ENCODE measurements at places on chromosomes 7 and 10.

DNA sequence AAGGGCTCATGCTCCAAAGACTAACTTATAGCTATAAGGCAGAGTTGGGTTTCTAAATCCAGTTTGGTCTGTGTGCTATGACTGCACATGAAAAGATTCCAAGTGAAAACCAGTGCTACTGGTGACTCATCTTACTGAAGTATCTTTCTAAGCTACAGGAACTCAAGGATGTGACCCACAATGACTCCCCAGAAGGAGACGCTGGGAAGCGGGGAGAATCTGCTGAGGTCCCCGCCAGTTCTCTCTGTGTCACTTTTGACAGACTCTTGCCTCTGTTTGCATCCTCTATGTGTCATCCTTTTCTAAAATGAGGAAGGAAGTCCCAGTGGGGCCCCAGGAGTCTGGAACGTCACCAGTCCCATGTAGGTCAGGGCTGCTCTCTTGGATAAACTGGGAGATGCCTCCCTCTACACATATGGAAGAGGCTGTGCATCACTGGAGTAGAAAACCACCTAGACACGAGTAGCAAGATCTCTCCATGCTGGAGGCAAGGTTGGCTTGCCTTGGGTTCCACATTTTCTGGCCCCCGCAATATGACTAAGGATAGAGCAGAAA, 28.8 kb upstream of the GPR26 start:
- no peak for DNase-seq

DNA sequence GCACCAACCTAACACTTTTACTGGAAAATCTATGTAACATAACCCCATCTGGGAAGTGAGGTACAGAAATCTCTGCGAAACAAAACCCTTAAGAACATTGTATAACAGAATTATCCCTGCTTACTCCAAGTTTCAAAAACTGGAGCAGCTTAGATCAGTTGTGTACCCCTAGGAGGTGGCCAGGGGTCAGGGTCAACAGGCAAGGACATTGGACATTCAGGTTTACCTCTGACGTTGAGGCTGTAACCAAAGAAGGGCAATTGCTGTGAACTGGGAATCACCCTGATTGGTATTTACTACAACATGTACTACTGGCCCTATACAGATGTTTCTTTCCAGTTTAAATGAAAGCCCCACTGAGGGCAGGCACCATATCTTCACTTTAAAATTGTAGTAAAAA, 13.1 kb downstream of the SFXN3 start:
- no peak for DNase-seq

- DNase-seq: no peak
Measured at GRCh38 chr10:1184541-1185430, 128.6 kb downstream of the WDR37 start.

GRCh38 chr7:93156884-93157283, 8.7 kb upstream of the SAMD9L start:
- DNase-seq: no peak

- DNase-seq: no peak
Measured at GRCh38 chr7:27515933-27516332, 146.8 kb downstream of the HIBADH start.

DNA sequence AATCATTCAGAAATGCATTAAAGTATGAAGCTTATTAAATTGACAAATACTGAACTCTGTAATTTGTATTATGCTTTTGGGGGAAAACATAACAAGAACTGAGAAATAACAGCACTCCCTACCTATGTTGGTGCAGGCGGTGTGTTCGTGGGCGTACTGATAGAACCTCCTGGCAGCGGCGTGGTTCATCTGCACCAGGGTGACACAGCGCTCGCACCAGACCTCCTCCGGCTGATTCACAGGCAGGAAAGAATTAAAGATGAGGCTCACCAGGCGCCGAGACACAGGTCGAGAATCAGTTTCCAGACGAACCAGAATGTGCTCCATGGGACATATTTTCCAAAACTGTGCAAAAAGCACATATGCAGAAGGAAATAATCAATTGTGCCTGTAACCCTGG, 40.2 kb downstream of the NCAPG2 start:
- no peak for DNase-seq

DNA sequence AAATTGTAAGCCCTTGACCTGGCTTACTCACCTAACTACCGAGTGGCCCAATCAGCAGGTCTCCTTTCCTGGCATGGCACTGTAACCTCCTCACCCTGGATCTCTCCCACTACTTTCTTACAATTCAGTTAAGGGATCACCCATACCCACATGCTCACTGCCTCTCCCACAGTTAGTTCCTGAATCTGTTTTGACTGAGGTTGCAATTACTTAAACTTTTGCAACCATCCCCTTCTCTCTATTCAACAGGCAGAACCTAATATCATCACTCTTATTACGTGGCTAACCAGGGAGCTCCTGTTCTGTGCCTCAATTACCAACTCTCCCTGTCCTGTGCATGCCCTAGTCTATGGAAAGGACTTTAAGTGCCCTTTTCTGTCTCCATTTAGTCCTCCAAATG, 84.2 kb upstream of the IKZF1 start:
- no peak for DNase-seq

- DNase-seq: no peak
Measured at GRCh38 chr10:10917031-10917430, 100.6 kb upstream of the CELF2 start.

DNA sequence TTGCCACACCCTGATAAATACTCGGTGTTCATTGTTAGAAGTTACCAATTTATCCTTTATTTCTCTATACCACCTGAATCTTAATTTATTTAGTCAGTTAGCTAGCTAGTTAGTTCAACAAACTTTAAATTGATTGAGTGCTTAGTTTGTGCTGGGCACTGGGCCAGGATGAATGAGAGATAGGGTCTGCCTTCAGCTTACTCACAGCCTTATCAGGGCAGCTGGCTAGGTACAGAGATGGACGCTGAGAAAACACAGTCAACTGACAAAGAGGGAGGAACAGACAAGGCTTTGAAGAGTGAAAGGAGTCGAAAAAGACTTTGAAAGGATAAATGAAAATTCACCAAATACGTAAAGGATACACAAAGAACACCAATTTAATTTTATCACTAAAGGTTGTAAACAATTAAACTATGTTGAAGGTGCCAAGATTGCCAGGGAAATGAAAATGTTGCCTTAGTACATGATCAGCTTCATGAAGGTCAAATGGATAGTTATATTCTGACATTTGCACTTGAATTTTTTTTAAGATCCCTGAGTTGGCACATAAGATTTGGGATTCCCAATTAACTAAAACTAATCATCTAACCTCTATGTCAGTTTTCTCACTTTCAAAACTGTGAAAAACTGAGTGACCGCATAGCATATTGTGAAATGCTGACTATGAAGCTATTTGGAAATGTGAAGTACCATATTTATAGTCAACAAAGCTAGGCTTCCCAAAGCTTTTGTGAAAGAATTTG, 2.1 kb downstream of the CAV2 start:
- DNase-seq: no peak

DNA sequence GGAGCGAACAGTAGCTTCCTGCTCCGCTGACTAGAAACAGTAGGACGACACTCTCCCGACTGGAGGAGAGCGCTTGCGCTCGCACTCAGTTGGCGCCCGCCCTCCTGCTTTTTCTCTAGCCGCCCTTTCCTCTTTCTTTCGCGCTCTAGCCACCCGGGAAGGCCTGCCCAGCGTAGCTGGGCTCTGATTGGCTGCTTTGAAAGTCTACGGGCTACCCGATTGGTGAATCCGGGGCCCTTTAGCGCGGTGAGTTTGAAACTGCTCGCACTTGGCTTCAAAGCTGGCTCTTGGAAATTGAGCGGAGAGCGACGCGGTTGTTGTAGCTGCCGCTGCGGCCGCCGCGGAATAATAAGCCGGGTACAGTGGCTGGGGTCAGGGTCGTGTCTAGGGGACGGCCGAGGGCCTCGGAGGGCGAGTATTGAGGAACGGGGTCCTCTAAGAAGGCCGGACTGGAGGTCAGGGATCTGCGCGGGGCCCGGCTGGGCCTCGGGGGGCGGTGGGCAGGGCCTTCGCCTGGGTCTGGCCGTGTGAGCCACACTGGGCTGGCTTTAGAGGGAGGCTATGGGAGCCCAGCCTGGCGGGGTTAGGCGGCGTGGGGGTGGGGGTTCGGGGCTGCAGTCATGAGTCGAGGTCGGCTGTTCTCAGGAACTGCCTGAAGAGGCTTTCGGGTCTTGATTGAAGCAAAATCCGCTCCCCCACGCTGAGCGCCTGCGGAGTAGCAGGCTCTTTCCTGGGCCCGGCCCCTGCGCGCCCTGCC, at the start of gene CDK1:
Gene CDK1 (plus strand): TSS at position 265 of the 757 bp plus-strand sequence. CDS start 1,688 bp downstream, outside the sequence.
- peak; percentile 88 for DNase-seq

GRCh38 chr10:79404231-79404609, 41.2 kb downstream of the ZCCHC24 start:
- no peak for DNase-seq

DNA sequence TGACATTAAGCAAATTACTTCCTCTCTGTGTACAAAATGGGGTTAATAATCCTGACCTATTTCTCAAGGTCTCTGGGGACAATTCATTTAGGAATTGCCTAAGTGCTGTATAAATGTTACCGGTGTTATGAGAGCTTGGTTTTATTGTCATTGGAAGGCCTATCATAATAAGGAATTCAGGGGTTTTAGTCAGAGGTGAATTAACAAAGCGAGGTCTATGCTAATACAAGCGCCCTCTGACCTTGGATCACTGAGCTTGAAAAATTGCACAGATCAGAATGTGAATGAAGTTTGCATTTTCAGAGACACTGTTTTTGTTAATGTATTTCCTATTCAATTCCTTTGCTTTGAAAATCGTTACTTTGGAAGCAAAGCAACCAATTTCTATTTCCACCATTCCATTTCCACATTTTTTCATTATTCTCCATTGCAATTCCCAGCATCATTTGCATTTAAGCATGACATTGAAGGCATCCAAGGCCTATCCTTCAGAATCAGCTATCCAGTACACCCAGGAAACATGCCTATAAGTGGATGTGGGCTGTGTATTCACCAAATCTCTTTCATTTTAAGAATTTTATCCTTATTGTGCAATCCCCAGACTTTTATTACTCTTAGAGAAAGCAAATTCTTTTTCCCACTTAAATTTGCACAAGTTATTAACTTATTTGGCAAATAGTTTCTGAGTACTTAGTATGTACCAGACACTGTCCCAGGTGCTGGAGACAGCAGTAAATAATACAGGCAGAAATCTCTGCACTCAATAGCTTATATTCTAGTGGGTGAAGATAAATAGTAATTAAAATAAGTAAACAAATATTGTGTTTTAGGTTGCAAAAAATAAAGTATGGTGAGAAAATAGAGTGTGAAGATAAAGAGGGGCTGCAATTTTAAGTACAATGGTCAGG, 133.1 kb downstream of the NRCAM start:
- DNase-seq: no peak

DNA sequence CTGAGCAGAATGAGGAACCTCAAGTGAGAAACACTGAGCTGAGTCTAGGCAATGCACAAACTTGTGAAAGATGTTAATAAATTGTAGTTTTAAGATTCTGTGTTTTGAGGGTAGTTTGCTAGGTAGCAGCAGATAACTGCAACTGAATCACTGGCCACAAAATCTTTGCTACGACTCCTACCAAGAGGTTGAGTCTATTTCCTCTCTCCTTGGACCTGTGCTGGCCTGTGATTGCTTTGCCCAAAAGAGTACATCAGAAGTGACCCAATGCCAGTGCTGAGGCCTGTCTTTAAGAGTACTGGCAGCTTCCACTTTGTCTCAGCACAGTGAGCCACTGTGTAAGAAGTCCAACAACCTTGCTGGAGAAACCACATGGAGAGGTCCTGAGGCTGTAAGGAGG, 11.9 kb upstream of the TSPAN13 start:
- no peak for DNase-seq

- no peak for DNase-seq
Measured at GRCh38 chr7:55977831-55978230, 13.4 kb downstream of the NIPSNAP2 start.

DNA sequence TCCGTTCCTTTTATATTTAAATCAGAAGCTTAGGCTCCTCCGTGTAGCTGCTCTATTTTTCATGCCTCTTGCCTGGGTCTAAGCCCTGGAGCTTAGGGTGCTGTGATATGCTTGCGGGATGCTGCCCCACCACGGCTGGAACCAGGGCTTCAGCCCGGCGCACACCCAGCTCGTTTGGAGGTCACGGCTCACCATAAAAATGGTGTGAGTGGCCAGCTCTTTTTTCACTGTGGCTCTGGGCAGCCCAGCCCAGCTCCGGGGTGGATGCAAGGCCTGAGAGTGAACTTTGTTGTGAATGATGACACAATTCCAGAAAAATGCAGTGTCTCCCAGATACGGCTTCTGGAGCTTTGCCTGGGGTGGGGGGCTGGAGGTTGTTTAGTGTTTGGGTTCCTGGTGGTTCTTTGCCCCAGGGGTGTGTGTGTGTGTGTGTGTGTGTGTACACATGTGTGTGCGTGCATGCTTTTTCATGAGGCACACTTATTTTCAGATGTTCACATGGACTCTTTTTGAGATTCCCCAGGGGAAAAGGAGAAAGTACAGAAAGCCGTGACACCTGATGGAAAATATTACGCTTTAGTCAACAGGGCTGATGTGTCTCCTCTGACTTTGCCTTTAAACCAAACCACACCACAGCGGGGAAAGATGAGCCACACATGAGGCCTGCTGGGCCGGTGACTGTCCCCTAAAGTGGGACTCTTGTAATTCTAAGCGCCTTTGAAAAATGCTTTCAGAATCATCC, 46.2 kb downstream of the GRK5 start:
- DNase-seq: peak; percentile 13

- no peak for DNase-seq
Measured at GRCh38 chr7:111012149-111012548, 78.8 kb upstream of the LRRN3 start.

- DNase-seq: no peak
Measured at GRCh38 chr10:60646966-60647796, 131.1 kb upstream of the CDK1 start.

DNA sequence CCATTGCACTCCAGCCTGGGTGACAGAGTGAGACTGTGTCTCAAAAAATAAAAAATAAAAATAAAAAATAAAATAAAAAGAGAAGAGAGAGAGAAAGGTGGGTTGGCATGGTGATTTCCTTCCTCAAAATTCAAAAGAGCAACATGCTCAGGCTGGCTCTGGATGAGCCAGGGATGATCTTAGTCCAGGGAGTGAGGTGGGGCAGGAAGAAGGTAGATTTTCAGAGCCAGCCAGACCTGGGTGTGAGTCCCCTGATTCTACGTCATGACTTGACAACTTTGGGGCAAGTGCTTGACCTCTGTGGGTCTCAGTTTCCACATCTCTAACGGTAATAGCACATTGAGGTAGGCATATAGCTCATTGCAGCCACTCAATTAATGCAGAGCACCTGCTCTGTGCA, 109.4 kb upstream of the CTBP2 start:
- DNase-seq: no peak

DNA sequence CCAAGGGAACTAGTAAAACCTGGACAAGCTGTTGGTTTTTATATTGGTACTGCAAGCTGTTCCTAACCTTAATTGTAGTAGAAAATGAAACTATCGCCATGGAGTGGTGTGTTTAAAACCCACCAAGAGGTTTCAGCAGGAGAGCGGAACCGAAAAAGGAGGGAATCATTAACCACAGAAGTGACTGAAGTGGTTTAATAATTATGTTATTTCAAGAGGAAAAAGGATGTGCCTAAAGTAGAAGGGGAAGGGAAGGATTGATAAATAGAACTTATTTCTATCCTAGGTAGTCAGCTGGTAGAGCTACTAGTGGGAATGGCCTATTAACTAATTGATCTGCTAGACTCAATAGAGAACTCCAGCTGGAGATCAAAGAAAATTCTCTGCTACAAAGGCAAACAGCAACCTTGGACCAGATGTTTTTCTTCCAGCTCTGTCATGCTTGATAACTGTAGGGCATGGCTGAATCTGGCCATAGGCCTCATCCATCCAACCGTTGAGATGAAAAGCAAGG, 91.8 kb downstream of the BAMBI start:
- no peak for DNase-seq

- no peak for DNase-seq
Measured at GRCh38 chr7:137026176-137026500, 157.7 kb downstream of the CHRM2 start.
